H9 (cell line): ENCODE measurements at places on chromosomes 16 and 17.

- no peak for DNase-seq
Observed at GRCh38 chr16:24164416-24164815, 91.7 kb upstream of the CACNG3 start.

DNA sequence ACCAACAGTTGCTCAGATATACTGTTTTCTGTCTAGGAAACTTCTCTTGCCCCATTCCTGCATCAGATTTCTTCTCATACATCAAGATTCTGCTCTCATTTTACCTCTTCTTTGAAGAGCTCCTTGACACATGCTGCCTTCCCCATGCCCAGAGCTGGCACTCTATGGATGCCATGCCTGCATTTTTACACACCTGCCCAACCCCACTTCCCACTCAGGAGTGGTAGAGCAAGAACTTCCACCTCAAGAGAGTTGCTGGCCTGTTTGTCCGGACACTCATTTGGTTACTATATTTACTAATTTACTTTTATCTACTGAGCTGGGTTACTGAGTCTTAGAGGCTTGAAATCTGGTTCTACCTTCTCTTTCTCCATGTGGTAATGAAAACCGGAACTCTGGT lies 98.3 kb upstream of the HLF start:
- no peak for DNase-seq

DNA sequence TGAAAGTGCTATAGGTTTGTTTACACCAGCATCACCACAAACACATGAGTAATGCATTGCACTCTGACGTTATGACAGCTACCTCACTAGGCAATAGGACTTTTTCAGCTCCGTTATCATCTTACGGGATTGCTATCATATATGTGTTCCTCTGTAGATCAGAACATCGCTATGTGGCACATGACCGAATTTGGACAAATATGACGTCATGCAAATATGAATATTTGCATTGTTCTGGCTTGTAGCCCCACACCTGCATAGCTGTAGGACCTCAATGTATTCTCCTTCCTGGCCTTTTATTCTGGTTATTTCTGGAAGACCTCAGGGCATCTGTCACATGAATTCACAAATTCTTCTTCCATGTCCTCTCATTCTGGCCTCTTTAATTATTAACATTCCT lies 393.2 kb downstream of the CDH13 start:
- DNase-seq, result no peak

DNA sequence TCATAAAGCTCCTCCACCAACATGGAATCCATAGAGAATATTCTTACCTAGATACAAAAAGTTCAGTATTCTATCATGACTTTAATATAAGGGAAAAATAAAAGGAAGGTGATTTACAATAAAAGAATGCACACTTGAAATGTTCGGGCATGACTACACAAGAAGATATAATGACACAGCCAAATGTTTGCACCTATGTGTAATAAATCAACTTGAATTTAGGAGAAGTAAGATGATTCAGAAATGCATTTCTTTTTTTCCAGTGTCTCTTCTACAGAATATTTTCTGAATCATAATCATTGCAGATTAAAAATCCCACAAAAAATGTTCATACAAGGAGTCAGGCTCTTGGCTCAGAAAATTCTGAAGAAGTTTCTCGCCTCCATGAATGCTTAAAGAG lies 404.0 kb upstream of the HSBP1 start:
- DNase-seq, result no peak

DNA sequence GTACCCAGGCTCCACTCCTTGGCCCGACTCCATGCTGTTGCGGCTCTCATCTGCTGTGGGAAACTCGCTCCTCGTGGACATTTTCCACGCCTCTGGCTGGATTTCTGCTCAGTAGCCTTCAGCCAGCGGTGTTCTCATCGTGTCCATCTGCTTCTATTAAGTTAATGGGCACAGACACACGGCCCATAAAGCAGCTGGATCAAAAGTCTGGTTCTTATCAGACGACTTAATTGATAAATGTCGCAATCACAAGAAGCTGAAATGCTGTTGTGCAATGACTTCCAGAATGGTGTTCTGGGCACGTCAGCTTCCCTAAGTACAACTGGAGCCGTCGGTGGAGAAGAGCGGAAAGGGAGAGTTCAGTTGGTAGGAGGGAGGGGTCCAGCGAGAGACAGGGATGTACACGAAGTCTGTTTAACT lies 211.7 kb upstream of the CHMP6 start:
- DNase-seq, result no peak

GRCh38 chr16:49516382-49517036 lies 142.9 kb downstream of the C16orf78 start:
- DNase-seq, result no peak
